ENCODE measurements at places on chromosomes 12 and 14.

DNA sequence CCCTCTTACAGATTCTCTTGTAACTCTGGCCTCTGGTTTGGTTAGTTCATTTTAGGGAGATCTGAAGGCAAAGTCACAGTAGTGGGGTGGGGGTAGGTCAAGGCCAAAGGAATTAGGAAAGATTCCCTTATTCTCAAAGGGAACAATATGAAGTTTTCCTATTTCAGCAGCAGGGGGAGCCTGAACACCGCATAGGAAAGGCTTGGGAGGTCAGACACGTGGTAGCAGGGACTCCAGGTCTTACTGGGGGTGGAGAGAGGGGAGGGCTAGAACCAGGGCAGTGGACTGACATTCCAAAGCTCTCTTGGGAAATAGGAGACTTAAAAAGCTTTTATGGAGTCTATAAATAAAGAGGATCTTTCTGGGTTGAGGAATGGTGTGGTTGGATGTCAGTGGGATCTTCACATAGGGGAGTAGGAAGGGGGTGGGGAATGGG, 1.3 kb downstream of the ZC3H10 start:
- DNase-seq = peak; percentile 18

DNA sequence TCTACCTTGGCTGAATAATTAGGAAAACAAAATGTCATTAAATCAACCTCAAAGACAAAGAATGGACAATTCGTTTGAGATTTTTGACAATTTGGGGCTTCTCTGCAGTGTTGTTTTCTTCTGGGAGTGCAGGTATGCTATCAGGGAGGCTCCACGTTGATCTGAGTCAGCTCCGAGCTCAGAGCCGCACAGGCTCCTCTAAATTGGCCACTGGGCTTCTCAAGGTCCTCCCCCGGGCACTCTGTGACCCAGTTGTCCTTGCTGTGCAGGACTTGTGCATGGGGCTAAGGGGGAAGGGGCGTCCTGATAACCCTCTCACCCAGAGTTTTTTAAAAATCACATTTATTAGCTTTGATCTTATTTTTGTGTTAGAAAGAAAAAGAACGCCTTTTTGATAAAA, 52.7 kb downstream of the TBX3 start:
- no peak for DNase-seq

GRCh38 chr12:62082448-62082847, 177.8 kb upstream of the USP15 start:
- no peak for DNase-seq

DNA sequence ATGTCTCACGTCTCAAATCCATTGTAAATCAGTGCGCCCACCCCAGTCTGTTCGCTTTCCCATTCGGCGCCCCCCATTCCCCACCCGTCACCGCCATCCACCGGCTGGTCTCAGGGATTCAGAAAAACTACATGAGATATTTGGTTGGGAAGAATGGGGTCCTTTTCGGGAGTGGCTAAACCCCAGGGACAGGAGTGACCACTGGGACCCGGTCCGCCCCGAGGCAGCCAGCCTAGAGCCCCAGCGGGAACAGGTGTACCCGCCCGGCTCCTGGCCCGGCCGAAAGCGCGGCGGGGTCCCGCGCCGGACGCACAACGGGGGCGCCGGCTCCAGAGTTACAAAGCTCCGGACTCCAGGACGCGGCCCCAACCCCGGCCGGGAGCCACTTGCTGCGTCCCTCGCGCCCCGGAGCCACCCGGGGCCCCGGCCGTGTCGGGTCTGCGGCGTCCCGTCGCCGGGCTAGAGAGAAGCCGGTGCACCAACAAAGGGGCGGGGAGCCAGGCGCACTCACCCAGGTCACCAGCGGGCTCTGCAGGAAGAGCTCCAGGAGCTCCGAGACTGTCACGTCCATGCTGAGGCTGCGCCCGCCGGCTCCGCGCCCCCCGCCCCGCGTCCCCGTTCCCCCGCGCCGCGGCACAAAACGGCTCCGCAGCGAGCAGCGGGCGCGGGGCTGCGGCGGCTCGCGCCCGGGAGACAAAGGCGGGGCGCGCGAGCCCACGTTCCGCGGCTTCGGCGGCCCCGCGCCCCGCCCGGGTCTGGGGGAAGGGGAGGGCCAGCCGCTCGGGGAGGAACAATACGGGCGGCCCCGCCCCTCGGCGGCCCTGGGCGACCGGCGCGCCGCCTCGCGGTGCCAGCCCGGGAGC, at the start of gene CCDC88C:
Gene CCDC88C, minus strand, starts transcription at position 701 of the 863 bp plus-strand sequence. Its CDS starts 130 bp downstream, at position 571.
- peak; percentile 83 for DNase-seq

- no peak for DNase-seq
Measured at GRCh38 chr14:52356025-52356424, 41.9 kb downstream of the PTGER2 start.

DNA sequence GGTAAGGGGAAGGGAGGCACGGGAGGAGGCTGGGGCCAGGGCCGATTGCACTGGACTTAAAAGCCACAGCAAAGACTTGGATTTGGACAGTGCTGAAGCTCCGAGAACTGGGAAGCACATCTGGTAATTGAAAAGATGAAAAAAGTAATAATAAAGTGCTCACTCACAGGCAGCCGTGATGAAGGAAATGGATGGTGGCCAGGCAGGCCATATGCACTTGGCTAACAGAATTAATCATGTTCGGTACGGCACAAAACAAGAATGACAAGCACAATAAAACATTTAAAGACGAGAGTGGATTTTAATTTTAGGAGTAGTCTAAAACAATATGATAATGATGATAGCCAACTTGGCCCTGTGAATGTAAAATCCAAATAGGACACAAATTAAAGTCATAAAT, 154.3 kb downstream of the VRK1 start:
- no peak for DNase-seq

DNA sequence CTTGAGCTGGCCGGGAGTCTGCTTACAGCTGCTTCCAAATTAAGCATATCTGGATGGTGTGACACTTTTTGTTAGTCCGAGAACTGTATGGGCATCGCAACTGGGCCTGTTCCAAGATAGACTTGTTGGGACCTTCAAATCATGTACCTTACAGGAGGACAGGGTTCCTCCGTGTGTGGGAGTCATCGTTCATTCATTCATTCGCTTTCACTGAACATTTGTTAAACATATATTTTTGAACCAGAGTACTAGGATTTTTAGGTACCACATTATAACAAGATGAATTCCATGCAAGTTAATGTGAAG, 387 bp upstream of the IPO8 start:
- no peak for DNase-seq

DNA sequence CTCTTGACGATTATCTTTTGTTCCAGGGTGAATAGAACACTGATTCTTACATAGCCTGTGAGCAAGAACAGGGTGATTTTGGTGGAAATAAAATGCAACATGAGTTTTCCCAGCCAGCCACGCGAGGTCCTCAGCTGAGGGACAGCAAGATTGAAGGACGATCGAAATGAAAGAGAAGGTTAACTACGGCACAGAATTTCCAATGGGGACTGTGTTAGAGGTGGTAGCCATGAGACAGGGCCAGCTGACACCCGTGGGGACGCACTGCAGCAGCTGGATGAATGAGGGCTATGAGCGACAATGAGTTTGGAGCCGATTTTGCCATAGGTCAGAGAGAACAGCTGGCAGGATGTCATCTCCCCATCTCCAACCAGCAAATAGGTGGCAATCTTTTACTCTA, 243.4 kb upstream of the PELI2 start:
- no peak for DNase-seq

DNA sequence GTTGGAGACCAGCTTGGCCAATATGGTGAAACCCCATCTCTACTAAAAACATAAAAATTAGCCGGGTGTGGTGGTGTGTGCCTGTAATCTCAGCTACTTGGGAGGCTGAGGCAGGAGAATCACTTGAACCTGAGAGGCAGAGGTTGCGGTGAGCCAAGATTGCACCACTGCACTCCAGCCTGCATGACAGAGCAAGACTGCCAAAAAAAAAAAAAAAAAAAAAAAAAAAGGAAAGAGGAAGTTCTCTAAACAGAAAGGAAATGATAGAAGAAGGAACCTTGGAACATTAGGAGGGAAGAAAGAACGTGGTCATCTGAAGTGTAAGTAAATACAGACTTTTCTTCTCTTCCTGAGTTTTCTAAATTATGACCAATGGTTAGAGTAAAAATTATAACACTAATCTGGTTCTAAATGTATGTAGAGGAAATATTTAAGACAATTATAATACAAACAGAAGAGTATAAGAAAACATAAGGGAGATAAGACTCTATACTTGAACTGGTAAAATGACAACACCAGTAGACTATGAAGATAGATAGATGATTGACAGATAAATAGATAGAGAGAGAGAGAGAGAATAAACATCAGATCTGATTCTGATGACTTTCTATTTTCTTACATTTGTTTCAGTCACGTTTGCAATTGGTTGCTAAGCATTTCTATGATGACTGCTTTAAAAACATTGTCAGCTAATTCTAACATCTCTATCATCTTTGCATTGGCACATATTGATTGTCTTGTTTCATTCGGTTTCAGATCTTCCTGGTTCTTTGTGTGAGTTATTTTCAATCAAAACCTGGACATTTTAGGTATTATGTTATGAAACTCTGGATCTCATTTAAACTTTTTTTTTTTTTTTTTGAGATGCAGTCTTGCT, 12.9 kb upstream of the CORO1C start:
- DNase-seq = no peak

DNA sequence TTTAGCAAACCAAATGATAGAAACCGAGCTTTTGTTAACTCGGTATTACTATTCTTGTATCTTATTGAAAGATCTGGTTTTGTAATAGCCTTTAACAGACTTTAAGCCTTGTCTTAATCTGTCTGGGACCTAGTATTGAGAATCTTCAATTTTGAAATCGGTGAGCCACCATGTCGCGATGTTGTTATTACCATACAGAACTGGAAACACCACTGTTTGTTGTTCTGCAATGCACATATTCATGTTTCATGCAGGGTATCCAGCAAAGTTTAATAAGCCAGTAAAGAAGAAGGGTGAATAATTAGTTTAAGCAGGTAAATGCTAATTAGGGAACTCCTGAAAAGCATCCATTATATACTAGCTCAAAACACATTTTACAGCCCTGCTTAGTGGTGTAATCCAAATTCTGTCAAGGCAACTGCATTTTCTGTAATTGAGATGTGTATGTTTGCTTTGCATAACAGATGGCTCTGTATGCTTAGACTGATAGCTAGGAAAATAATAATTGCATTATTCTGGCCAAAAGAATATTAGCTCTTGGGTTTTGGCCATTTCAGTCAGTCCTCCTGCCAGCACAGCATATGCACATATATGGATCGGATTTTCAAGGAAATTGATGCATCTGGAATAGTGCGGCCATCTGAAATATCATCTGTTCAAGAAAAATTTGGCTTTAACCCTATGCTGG, 389.2 kb downstream of the EGLN3 start:
- no peak for DNase-seq

GRCh38 chr12:18146363-18146762, 56.4 kb upstream of the RERGL start:
- no peak for DNase-seq

DNA sequence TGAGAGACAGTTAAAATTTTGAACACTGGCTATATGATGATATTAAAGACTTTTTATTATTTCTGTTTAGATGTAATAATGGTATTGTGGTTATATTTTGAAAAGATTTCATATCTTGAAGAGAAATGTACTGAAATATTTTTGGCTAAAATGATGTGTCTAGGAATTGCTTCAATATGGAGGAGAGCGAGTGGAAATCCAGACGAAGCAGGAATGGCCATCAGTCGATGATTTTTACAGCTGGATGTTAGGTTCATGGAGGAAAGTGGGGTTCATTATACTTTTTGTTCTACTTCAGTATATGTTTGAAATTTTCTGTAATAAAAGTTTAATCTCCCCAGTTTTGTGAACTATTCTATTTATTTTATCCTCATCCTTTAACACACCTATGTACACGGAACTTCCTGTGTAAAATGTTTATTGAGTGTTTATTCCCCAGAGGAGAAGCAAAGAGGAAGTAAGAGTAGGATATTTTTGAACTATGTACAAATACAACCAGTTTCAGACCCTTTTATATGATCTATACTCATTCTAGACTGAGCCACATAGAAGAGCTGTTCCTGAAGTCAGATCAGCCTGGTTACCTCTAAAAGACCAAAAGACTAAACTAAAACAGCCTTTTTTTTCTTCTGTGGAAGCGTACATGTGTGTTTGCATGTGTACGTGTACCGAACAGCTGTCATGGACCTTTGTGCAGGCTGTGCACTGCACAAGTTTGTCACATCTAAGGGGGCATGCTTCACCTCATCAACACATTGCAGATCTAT, 211.0 kb upstream of the NUDT4 start:
- DNase-seq = no peak

- DNase-seq = peak; percentile 66
Measured at GRCh38 chr14:58639842-58640484, 2.2 kb downstream of the DACT1 start.

GRCh38 chr14:99244941-99245563, 26.9 kb downstream of the BCL11B start:
- DNase-seq = no peak

- DNase-seq = peak; percentile 49
Measured at GRCh38 chr12:13179211-13180074, 17.1 kb upstream of the EMP1 start.

DNA sequence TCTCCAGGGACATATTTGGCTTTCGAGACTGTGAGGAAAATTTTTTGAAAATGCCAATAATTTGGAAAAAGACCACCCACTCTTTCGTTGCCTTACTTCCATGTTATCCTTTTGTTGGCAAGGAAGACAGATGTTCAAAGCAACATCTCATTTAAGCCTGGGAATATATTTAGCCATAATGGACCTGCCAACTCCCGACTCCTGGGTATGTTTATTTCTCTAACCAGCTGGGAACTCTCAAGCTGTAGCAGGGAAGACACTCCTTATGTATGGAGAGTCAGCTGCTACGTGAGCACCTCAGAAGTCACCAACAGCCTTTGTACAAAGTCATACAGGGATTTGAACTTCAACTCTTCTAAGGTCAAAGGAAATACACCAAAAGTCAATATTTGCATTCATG, 96.5 kb upstream of the DAAM1 start:
- DNase-seq = no peak

- no peak for DNase-seq
Measured at GRCh38 chr12:91094032-91094662, 17.1 kb downstream of the LUM start.

- DNase-seq = no peak
Measured at GRCh38 chr14:68109132-68109900, 289.7 kb downstream of the RAD51B start.

GRCh38 chr12:111256629-111257434, 112.1 kb downstream of the PHETA1 start:
- DNase-seq = no peak

- no peak for DNase-seq
Measured at GRCh38 chr14:22333422-22334274, 255.4 kb downstream of the DAD1 start.

Data from NCI-H187 (cell line).